ENCODE measurements at places on chromosomes 1 and 21. TPM values are rescaled to one million over a fixed set of nuclear protein-coding genes. Genes with fewer than 3 reads are reported as not detected.

Gene FCGR2B
- total RNA-seq = 7.9 TPM

Gene RNU1-3
- under 0.01 TPM for total RNA-seq

Gene TRPM2
- 0.65 TPM for total RNA-seq

Gene AIM2
- 0.28 TPM for total RNA-seq

Gene TRIM67
- under 0.01 TPM for total RNA-seq

Gene RNPEP
- 18.4 TPM for total RNA-seq

Gene OR2L5
- total RNA-seq = 0.09 TPM

Gene CFHR5
- total RNA-seq = 3.4 TPM

Gene CA6
- total RNA-seq = not detected

Gene DNAH14
- 12.5 TPM for total RNA-seq

Gene ERRFI1
- 424 TPM for total RNA-seq

Gene ELAVL4
- total RNA-seq = not detected

Gene USP24
- total RNA-seq = 33.6 TPM

Gene KCNA3
- 2.2 TPM for total RNA-seq

Gene MX1
- 15.1 TPM for total RNA-seq

Gene CTH
- total RNA-seq = 40.7 TPM

Gene DENND2C
- total RNA-seq = 1.3 TPM

Gene ELK4
- 20.2 TPM for total RNA-seq

Gene RNF187
- total RNA-seq = 18.7 TPM

Gene VWA5B1
- total RNA-seq = not detected

Gene UFC1
- total RNA-seq = 44.1 TPM

Gene SAMD11
- total RNA-seq = 1.3 TPM

Gene TIE1
- total RNA-seq = 17.6 TPM

Data from liver (tissue), 10 donors.